Aorta (tissue), 5 donors: ENCODE measurements at places on chromosomes 2 and 18. TPM values are rescaled to one million over a fixed set of nuclear protein-coding genes. Genes with fewer than 3 reads are reported as not detected.

- DNase-seq, result no peak
- H3K27ac ChIP-seq, result no peak overlapping the region
- H3K4me1 ChIP-seq, result no peaks in the 10 kb centered on the region
Observed at GRCh38 chr2:160742667-160743066, 249.1 kb upstream of the RBMS1 start.

DNA sequence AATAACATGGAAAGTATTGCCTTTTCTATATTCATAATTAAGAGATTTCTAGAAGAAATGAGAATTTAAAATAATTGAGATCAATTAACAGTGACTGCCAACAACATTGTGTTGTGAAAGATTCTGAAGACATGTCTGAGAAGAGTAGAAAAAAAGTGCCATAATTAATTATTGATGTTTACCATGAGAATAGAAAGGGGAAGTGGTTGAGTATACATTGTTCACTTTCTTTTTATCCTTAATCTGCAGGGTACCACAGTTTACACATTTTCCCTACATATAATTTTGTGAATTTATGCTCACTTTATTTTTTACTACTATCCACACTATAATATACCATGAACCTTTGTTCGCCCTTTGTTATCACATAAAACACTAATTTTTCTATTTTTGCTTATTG lies 47.1 kb upstream of the UBE2E3 start:
- DNase-seq, result no peak
- no peak overlapping the region for H3K4me3 ChIP-seq
- no peaks in the 10 kb centered on the region for H3K27me3 ChIP-seq
- no peaks in the 10 kb centered on the region for H3K36me3 ChIP-seq

GRCh38 chr18:59821983-59822382 lies 77.8 kb upstream of the PMAIP1 start:
- H3K27me3 ChIP-seq, result no peaks in the 10 kb centered on the region
- DNase-seq, result no peak
- no peaks in the 10 kb centered on the region for H3K4me1 ChIP-seq
- no peak overlapping the region for H3K27ac ChIP-seq
- H3K36me3 ChIP-seq, result no peaks in the 10 kb centered on the region
- H3K4me3 ChIP-seq, result no peak overlapping the region

- H3K27ac ChIP-seq, result no peak overlapping the region
- no peaks in the 10 kb centered on the region for H3K36me3 ChIP-seq
- H3K4me1 ChIP-seq, result peaks cover 4% of the 10 kb centered on the region
- no peak overlapping the region for H3K4me3 ChIP-seq
Observed at GRCh38 chr2:113240150-113240914, 38.4 kb downstream of the PAX8 start.

- no peak overlapping the region for H3K27ac ChIP-seq
- no peak for DNase-seq
- no peak overlapping the region for H3K4me3 ChIP-seq
- H3K4me1 ChIP-seq, result no peaks in the 10 kb centered on the region
- no peaks in the 10 kb centered on the region for H3K27me3 ChIP-seq
Observed at GRCh38 chr2:15205562-15205961, 355.6 kb downstream of the NBAS start.

GRCh38 chr2:182921234-182921633 lies 54.8 kb upstream of the FRZB start:
- no peaks in the 10 kb centered on the region for H3K27me3 ChIP-seq
- H3K36me3 ChIP-seq, result no peaks in the 10 kb centered on the region
- H3K4me3 ChIP-seq, result no peak overlapping the region
- H3K27ac ChIP-seq, result no peak overlapping the region
- peaks cover 2% of the 10 kb centered on the region for H3K4me1 ChIP-seq
- no peak for DNase-seq

DNA sequence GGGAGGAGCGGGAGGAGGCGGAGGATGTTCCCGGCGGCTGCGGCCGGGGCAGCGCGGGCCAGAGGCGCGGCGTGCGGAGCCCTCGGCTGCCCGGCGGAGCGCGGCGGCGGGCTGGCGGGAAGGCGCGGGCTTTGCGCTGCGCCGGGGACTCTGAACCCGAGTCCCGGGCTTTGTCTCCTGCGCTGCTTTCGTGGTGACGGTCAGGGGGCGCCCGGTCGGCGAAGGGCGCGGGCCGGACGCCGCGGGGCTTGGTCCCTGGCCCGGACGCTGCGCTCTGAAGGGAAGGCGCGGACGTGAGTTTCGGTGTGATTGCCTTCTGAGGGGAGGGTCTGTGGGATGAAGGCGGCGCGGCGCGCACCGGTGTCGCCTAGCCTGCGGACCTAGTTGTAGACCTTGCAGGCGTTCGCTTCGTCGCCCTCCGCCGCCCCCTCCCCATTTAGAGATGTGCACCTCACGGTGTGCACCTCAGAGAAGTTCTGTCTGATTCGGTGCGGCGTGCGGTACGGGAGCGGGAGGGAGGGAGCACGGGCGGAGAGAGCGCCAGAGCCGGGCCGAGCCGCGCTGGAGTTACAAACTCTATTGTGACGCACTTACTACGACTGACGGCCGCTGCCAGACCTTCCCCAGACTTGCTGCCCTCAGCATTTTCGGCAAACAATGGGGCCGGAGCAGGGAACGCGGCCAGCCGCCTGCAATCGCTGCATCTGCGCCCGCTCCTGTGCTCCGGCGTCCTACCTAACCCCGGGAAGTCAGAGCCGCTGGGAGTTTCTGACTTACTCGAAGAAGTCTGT lies 2.1 kb downstream of the BCL2L11 start:
- peak; percentile 91 for DNase-seq
- peaks cover 2% of the 10 kb centered on the region for H3K36me3 ChIP-seq
- no peaks in the 10 kb centered on the region for H3K27me3 ChIP-seq
- no peak overlapping the region for H3K27ac ChIP-seq
- H3K4me3 ChIP-seq, result peak overlapping the region; percentile 50

- no peak overlapping the region for H3K4me3 ChIP-seq
- no peaks in the 10 kb centered on the region for H3K4me1 ChIP-seq
- no peaks in the 10 kb centered on the region for H3K27me3 ChIP-seq
- DNase-seq, result no peak
- no peak overlapping the region for H3K27ac ChIP-seq
- no peaks in the 10 kb centered on the region for H3K36me3 ChIP-seq
Observed at GRCh38 chr2:191977754-191978153, 130.9 kb upstream of the CAVIN2 start.

DNA sequence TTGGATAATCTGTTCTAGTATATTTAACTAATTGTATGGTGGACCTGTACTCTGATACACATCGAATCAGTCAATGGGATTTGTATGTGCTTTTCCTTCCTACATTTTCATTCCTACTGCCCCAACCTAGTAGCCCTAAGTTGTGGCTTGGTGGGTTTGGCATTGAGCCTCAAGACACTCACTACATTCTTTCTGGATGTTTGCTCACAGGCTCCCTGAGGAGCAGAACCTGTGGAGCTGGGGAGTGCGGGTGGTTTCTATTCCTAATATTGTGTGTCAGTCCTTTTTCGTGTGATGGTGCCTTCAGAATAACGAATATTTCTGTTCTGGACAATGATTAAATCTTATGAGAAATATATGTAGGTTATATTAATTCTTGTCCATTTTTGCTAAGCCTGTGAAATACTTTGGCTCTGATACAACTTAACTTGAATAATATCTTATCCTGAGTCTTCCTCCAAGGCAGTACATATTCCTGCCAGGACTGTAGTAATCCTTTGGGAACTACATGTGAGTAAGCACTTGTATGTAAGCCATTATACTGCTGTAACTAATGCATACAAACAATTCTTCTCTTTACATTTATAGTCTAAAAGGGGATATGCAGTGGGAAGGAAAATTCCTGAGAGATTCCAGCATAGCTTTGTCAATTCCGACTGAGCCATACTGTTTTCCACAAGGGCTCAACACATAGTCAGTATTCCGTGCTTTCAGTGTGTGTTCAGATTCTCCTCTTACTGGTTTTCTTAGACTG lies 150.6 kb downstream of the AGPS start:
- H3K4me1 ChIP-seq, result no peaks in the 10 kb centered on the region
- H3K27me3 ChIP-seq, result no peaks in the 10 kb centered on the region
- DNase-seq, result no peak
- no peak overlapping the region for H3K4me3 ChIP-seq

DNA sequence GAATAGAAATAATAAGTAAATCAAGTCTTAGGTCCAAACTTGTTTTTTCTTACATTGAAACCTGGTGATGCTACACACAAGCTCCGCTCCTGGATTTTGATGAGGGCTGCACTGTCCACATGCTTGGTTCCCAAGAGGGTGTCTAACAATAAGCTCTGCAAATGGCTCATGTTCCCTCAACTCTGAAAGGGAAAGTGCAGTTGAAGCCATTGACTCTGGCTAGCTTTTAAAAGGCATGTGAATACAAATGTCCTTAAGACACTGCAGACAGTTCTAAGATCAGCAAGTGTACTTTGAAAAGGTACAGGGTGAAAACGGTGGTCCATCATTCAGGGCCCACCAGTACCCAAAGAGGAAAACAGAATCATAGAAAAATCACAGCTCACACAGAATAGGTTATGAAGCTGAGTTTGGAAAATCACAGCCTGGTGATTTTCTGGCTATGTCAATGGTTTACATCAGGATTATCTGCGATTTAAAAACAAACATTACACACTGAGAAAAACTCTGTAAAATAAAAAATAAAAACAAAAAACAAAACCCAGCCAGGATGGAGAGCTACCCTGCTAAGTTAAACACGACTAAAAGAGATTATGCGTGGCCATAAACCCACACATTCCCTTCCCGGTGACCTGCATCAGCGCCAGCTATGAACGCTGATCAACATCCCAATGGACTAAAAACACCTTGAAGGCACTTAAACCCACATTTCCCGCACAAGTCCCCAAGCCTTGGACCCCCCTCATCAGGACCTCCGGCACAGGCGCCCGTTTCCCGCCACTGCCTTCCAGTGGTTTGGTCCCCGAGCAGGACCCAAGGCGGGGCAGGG lies 554 bp downstream of the PFN4 start:
- no peaks in the 10 kb centered on the region for H3K27me3 ChIP-seq
- H3K4me3 ChIP-seq, result peak overlapping the region; percentile 59
- no peak for DNase-seq
- no peaks in the 10 kb centered on the region for H3K36me3 ChIP-seq
- peak overlapping the region; percentile 79 for H3K27ac ChIP-seq
- H3K4me1 ChIP-seq, result no peaks in the 10 kb centered on the region

GRCh38 chr2:8954990-8955389 lies 48.5 kb downstream of the MBOAT2 start:
- H3K36me3 ChIP-seq, result no peaks in the 10 kb centered on the region
- H3K27me3 ChIP-seq, result no peaks in the 10 kb centered on the region
- no peaks in the 10 kb centered on the region for H3K4me1 ChIP-seq
- no peak overlapping the region for H3K4me3 ChIP-seq
- no peak overlapping the region for H3K27ac ChIP-seq

GRCh38 chr2:120703330-120703994 lies 32.2 kb upstream of the GLI2 start:
- H3K4me3 ChIP-seq, result no peak overlapping the region
- no peak overlapping the region for H3K27ac ChIP-seq
- no peak for DNase-seq
- no peaks in the 10 kb centered on the region for H3K27me3 ChIP-seq
- no peaks in the 10 kb centered on the region for H3K36me3 ChIP-seq

DNA sequence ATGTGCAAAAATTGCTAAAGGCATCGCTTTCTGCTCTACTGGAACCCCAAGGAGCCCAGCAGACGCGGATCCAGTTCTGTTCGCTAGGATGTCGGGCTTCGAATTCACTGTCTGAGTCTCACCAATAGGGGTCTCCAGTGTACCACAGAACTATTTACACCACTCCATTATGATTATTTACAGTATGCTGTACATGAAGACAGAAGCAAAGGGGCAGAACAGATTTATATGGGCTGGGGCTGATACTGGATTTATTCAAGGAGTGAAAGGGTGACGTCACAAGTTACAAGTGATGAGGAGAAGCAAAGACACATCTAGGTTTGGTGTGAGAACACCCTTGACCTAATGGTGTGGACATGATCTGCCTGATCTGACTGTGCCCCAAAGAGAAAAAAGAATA lies 185.3 kb upstream of the ATP5MC3 start:
- no peak overlapping the region for H3K4me3 ChIP-seq
- no peak overlapping the region for H3K27ac ChIP-seq
- H3K27me3 ChIP-seq, result no peaks in the 10 kb centered on the region

DNA sequence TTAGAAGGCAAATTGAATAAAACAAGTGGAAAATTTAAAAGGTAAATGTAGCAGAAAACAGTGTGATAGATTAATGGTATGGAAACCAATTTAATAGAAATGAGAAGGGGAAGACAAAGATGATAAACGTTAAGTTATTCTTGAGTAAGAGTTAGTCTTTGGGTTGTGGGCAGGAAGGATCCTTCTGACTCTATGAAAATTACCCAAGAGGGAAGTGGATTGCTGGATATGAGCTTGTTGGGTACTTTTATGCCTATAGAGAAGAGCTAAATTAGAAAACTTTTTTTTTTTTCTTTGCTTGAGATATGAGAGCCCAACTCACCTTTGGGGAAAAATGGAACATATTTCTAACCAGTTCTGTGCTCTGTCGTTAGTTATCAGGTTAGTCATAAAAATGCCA lies 144.0 kb downstream of the LDLRAD4 start:
- H3K27me3 ChIP-seq, result no peaks in the 10 kb centered on the region
- H3K4me3 ChIP-seq, result no peak overlapping the region
- no peaks in the 10 kb centered on the region for H3K36me3 ChIP-seq
- no peak for DNase-seq
- no peak overlapping the region for H3K27ac ChIP-seq
- no peaks in the 10 kb centered on the region for H3K4me1 ChIP-seq

GRCh38 chr2:128394007-128394730 lies 75.5 kb upstream of the HS6ST1 start:
- no peaks in the 10 kb centered on the region for H3K36me3 ChIP-seq
- no peak overlapping the region for H3K27ac ChIP-seq
- H3K4me3 ChIP-seq, result no peak overlapping the region
- no peaks in the 10 kb centered on the region for H3K27me3 ChIP-seq

DNA sequence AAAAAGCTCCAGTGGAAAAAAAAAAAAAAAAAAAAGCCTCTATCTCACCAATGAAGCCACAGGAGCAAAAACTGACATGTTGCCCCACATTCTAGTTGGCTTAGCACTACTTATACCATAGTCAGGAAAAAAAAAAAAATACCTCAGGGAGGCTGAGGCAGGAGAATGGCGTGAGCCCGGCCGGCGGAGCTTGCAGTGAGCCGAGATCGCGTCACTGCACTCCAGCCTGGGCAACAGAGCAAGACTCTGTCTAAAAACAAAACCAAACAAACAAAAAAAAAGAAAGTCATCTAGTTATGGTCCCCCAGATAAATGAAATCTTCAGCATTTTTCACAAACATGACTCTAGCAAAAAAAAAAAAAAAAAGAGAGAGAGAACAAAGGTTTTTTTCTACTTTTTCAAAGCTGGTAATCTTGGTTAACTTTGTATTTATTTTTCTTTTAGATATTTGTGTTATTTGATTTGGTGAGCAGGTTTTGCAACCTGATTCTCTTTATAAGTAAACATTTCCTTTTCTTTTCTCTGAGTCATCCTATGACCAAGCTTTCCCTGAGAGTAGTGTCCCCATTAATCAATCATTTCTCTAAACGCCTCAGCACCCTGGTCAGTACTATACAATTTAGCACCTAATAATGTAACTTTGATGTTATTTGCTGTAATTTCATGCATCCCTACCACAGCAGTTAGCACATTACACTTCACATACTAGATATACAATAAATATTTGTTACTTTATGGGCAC lies 273.7 kb upstream of the PIK3C3 start:
- no peak overlapping the region for H3K27ac ChIP-seq
- H3K4me1 ChIP-seq, result no peaks in the 10 kb centered on the region
- no peaks in the 10 kb centered on the region for H3K27me3 ChIP-seq
- no peak for DNase-seq
- H3K4me3 ChIP-seq, result no peak overlapping the region

GRCh38 chr2:235383272-235383843 lies 110.5 kb upstream of the AGAP1 start:
- H3K27ac ChIP-seq, result no peak overlapping the region
- no peak for DNase-seq

The AQP4 gene
- total RNA-seq, result not detected

The CPO gene
- total RNA-seq, result 0.51 TPM

The BCL11A gene
- total RNA-seq, result 2.0 TPM

The SP9 gene
- not detected for total RNA-seq

The ACMSD gene
- total RNA-seq, result not detected
